A673 (cell line): ENCODE measurements at places on chromosomes 3 and 15.

GRCh38 chr3:83500422-83500821 is 1458.4 kb upstream of the CADM2 start:
- no peaks in the 10 kb centered on the region for H3K4me1 ChIP-seq
- no peaks in the 10 kb centered on the region for H3K36me3 ChIP-seq
- H3K27ac ChIP-seq = no peak overlapping the region
- no peak overlapping the region for H3K4me3 ChIP-seq

- H3K27me3 ChIP-seq = no peaks in the 10 kb centered on the region
- DNase-seq = no peak
- H3K4me3 ChIP-seq = no peak overlapping the region
- H3K27ac ChIP-seq = no peak overlapping the region
These were observed 12.4 kb downstream of the POPDC2 start for GRCh38 chr3:119647843-119648575.

DNA sequence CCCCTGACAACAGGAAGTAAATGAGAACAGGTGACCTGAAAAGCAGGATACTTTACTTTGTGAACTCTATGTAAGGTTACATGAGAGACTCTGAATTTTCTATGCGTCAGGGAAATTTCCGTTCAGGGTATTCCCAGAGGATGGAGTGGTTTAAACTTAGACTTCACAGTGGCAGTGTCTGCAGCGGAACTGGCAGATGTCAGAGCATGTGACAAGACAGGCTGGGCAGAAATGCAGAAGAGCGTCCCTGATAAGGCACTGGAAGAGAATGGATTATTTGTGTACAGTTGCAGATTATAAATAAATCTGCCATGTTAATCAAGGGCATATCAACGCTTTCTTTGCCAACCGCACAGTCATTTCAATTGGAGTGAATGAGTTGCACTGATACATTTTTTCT is 598.4 kb upstream of the ZNF717 start:
- no peak overlapping the region for H3K27ac ChIP-seq
- no peak for DNase-seq
- H3K4me1 ChIP-seq = no peaks in the 10 kb centered on the region

DNA sequence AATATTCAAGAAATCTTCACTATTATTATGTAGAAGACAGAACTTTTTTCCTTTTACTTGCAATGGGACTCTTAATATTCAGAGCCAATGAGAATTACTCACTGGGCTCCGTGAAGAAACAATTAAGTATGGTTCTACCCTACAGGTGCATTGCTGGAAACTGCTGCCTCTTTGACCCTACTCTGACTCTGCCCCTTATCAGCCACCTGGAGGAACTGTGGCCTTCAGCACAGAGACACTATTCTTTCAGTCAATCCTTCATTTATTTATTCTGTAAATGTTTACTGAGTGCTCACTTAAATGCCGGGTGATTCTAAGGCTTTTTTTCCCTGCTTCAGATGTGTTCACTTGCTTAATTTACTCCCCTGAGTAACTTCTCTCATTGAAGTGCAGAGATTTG is 163.2 kb downstream of the SYNPR start:
- peaks cover 7% of the 10 kb centered on the region for H3K4me1 ChIP-seq
- H3K36me3 ChIP-seq = no peaks in the 10 kb centered on the region
- H3K27ac ChIP-seq = no peak overlapping the region
- DNase-seq = no peak

DNA sequence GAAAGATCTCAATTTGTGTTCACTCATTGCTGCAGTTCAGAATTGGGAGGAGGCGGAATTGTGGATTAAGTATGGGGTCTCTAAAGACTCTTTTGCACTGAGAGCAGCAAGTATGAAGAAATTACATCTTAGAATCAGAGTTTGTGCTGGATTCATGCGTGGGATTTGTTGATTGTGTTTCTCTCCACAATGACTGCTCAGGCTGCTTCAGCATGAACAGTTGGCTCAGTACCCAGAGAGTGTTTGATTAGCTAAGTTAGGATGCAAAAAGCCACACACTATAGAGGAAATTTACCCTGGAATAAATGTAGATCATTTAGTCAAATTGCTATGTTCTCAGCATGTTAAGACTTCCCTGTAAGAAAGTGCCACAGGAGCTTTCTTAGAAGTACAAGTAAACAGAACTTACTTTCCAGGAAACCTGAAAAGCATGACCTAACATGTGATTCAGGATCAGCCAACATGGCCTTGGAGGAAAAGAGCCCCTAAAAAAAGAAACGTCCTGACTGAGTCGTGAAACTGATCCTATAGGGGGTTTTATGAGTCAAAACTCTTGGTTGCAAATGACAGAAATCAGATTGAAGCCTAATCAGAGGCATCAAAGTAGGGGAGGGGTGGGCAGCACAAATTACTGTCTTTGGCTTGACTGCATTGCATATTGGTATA is 32.6 kb downstream of the HHLA2 start:
- H3K27ac ChIP-seq = no peak overlapping the region
- H3K4me1 ChIP-seq = no peaks in the 10 kb centered on the region
- DNase-seq = no peak

DNA sequence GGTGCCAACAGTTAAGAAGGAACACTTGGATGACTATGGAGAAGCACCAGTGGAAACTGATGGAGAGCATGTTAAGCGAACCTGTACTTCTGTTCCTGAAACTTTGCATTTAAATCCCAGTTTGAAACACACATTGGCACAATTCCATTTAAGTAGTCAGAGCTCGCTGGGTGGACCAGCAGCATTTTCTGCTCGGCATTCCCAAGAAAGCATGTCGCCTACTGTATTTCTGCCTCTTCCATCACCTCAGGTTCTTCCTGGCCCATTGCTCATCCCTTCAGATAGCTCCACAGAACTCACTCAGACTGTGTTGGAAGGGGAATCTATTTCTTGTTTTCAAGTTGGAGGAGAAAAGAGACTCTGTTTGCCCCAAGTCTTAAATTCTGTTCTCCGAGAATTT is 3.0 kb downstream of the SKIL start:
- peak overlapping the region; percentile 16 for H3K27ac ChIP-seq
- no peak overlapping the region for H3K4me3 ChIP-seq
- DNase-seq = no peak

- H3K27me3 ChIP-seq = no peaks in the 10 kb centered on the region
- H3K4me3 ChIP-seq = no peak overlapping the region
- H3K36me3 ChIP-seq = no peaks in the 10 kb centered on the region
- no peaks in the 10 kb centered on the region for H3K4me1 ChIP-seq
- DNase-seq = no peak
- no peak overlapping the region for H3K27ac ChIP-seq
These were observed 597.8 kb downstream of the FGF12 start for GRCh38 chr3:192129586-192129985.

DNA sequence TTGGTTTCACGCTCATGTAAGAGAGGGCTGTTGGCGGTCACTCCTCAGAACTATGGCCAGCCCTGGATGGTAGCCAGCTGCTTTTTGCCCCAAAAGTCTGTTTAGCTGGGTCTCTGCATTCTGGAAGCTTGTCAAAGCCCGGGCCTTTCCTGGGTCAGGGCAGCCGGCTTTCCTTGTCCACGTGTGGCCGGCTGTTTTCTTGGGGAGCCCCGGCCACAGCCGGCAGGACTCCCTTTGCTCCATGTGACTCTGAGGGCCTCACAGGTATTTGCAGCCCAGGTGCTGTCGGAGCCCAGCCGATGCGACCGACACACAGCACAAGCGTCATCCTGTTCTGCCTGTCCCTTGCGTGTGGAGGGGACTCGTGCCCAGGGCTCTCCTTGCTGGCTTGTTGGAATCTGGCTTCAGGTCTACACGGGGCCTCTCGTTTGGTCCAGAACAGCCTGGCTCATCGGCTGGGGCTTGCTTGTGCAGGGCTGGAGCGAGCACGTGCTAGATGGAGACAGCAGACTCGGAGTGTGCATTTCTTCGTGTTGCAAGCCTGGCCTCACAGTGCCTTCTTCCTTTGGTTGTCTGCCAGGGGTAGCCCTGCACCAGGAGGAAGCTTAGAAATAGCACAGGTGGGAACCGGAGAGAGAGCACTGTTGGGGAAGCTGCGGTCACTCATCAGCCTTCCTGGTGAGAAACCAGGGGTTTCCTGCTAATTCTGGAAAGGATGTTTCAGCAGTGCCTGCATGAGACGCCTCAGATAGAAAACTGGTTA is 51.5 kb downstream of the PGPEP1L start:
- H3K27ac ChIP-seq = no peak overlapping the region
- no peak for DNase-seq
- no peaks in the 10 kb centered on the region for H3K27me3 ChIP-seq
- no peaks in the 10 kb centered on the region for H3K4me1 ChIP-seq
- H3K4me3 ChIP-seq = no peak overlapping the region

- no peaks in the 10 kb centered on the region for H3K4me1 ChIP-seq
- no peaks in the 10 kb centered on the region for H3K36me3 ChIP-seq
- no peaks in the 10 kb centered on the region for H3K27me3 ChIP-seq
- H3K27ac ChIP-seq = no peak overlapping the region
- H3K4me3 ChIP-seq = no peak overlapping the region
These were observed 23.7 kb downstream of the PDZRN3 start for GRCh38 chr3:73601011-73601410.

DNA sequence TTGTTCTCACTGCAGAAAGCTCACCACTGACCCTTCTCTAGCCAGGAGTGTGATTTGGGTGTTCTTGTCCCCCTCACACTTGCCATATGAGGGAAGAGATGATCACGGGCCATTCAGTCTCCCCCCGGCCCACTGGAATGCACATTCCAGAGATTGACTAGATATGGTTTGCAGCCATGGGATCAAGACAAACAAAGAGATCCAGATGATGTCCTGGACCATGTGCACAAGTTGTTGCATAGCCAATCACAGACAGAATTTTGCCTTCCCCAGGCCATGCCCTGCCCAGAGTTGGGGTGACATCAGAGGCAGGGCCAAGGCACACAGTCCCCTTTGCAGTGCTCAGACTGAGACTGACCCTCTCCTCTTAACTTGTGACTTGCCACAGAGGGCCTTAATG is 14.8 kb downstream of the MUC13 start:
- H3K27me3 ChIP-seq = no peaks in the 10 kb centered on the region
- DNase-seq = no peak
- H3K4me1 ChIP-seq = no peaks in the 10 kb centered on the region

DNA sequence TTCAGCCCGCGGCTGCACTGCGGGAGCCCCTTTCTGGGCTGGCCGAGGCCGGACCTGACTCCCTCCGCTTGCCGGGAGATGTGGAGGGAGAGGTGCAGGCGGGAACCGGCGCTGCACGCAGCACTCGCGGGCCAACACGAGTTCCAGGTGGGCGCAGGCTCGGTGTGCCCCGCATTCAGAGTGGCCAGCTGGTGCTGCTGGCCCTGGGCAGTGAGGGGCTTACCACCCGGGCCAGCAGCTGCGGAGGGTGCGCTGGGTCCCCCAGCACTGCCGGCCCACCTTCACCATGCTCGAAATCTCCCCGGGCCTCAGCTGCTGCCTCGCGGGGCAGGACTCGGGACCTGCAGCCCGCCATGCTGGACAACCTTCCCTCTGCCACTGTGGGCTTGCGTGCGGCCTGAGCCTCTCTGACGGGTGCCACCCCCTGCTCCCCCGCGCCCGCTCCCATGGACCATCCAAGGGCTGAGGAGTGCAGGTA is 733.5 kb upstream of the CCDC54 start:
- H3K4me3 ChIP-seq = no peak overlapping the region
- no peak overlapping the region for H3K27ac ChIP-seq
- DNase-seq = no peak
- H3K36me3 ChIP-seq = no peaks in the 10 kb centered on the region

DNA sequence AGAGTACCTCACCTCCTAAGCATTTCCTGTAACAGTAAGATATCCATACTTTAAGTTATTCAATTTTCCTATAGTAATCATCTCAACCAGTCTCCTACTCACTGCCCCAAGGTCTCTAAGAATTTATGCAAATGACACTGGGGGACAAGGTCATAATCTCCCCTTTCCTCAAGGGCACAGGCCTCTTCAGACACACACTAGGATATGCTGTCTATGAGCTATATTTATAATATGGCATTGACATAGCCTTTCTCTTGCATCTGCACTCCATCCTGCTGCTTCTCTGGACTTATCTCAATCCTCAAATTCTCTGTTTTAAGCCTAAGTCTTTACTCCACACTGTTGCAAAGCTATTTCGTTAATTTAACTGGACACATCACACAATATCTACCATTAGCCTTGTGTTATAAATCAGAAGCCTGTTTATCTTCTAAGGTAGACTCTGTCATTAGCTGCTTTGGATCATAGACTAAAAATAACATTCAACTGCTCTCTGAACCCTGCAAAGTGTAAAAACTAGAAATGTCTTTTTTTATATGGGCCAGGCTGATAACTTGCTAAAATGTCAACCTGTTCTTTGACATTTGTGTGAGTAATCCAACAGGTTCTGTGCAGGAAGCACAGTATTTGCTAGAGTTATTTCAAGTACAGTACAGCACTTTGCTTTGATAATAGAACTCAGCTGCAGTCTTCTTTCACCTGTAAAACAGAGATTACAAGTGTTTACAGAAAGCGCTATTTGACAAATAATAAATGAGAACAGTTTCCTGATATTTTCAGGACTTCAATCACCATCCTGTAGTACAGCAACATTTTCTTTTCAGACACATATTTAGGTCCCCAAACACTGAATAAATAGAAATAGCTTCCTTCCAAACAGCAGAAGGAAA is 17.8 kb upstream of the SEC62 start:
- DNase-seq = no peak
- no peak overlapping the region for H3K27ac ChIP-seq
- H3K4me3 ChIP-seq = no peak overlapping the region
- no peaks in the 10 kb centered on the region for H3K27me3 ChIP-seq
- H3K4me1 ChIP-seq = no peaks in the 10 kb centered on the region
- no peaks in the 10 kb centered on the region for H3K36me3 ChIP-seq

GRCh38 chr15:64622410-64623260 is 152.8 kb downstream of the RBPMS2 start:
- H3K27me3 ChIP-seq = no peaks in the 10 kb centered on the region
- H3K36me3 ChIP-seq = no peaks in the 10 kb centered on the region
- H3K27ac ChIP-seq = no peak overlapping the region

DNA sequence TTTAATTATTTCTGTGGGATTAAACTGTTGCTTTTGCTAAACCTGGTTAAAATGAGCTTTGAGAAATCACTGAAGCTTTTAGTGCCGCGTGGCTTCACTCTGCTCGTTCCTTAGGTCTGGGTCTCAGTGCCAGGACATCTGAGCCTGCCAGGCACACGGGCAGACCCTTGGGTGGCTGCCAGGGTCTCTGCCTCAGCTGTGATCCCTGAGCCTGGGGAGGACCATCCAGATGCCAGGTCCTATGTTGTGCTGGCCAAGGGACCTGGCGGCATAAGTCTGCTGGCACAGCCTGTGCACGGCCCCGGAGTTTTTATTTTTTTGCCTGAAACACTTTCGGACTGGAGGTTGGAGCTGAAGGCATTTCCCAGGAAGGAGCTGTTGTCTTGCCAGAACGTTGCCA is 328.1 kb downstream of the LRTM1 start:
- H3K36me3 ChIP-seq = no peaks in the 10 kb centered on the region
- H3K27me3 ChIP-seq = no peaks in the 10 kb centered on the region
- no peak overlapping the region for H3K27ac ChIP-seq
- no peak overlapping the region for H3K4me3 ChIP-seq
- DNase-seq = no peak

DNA sequence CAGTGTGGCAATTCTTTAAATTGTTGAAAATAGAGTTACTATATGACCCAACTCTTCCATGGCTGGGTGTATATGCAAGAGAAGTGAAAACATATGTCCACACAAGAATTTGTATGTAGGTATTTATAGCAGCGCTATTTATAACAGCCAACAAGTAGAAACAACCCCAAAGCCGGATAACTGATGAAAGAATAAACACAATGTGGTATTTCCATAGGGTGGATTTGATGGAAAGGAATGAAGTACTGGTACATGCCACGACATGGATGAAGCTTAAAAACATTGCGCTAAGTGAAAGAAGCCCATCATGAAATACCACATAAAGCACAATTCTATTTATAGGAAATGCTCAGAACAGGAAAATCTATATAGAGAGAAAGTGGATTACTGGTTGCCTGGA is 554.5 kb downstream of the AGBL1 start:
- H3K27me3 ChIP-seq = no peaks in the 10 kb centered on the region
- H3K4me1 ChIP-seq = no peaks in the 10 kb centered on the region
- no peaks in the 10 kb centered on the region for H3K36me3 ChIP-seq
- H3K4me3 ChIP-seq = no peak overlapping the region
- no peak overlapping the region for H3K27ac ChIP-seq
